Stimulated activated CD8-positive, alpha-beta memory T cell treated with anti-CD3 and anti-CD28 coated beads, Interleukin-7, amount 100 ng/mL, for 48 hours (primary cell): ENCODE measurements at places on chromosomes 7 and 10.

DNA sequence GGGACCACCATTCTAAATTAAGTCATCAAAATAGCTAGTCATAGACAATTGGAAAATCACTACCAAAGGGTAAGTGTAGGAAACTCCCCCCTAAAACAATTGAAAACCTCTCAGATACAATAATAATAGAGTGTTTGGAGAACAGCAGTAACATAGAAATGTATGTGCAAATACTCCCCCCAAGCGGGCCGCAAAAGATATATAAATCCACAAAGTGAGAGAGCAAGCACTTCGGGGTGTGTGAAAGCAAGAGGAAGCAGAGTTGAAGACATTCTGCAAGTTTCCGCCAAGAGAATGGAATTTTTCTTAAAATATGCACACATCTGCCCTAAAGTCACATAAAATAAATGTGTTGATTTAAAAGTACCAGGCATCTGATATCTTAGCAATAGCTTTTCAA is 33.3 kb downstream of the CHCHD3 start:
- no peak for DNase-seq

- DNase-seq = no peak
Measured at GRCh38 chr10:76017026-76017732, 585.8 kb downstream of the LRMDA start.

GRCh38 chr10:45398595-45398994 is 24.6 kb downstream of the ALOX5 start:
- no peak for DNase-seq

DNA sequence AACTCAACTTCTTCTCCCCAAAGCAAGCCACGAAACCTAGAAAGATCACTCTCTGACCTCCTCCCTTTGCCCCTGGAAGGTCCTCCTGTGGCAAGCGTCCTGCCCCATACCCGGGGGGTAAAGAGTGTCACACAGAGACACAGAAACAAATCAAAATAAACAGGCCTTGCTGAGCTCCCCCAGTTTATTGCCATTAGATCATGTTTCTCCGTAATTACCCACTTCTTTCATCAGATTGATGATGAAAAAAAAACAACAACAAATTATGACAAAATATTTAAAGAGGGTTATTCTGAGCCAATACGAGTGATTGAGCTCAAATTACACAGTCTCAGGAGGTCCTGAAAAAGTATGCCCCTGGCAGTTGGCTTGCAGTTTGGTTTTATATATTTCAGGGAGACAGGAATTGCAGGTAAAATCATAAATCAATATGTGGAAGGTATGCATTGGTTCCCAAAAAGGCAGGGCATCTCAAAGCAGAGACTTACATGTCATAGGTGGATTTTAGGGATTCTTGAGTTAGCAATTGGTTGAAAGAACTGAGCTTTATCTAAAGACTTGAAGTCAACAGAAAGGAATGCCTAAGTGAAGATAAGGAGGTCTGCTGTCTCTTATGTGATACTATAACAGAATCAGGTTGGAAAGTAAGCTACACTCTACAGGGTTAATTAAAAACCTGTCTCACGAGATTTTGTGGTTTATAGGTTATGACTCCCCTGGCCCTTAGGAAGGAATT is 86.2 kb downstream of the APBB1IP start:
- DNase-seq = no peak

DNA sequence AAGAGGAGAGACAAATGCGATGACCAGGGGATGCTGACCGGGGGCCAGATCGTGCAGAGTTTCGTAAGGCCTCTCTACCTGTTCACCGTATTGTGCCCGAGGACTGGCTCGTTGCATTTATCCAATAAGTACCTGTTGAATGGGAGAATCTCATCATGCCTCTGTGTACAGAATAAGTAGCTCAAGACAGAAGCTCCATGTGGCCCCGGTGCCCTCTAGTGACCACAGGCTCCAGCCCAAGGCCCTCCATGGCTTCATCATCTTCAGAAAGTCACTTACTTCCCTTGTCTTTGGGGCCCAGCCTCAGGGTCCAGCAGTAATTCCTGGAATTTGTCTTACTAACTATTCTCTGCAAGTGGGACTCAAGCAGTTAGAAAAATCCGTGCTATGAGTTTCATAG is 151.0 kb downstream of the CHN2 start:
- no peak for DNase-seq

DNA sequence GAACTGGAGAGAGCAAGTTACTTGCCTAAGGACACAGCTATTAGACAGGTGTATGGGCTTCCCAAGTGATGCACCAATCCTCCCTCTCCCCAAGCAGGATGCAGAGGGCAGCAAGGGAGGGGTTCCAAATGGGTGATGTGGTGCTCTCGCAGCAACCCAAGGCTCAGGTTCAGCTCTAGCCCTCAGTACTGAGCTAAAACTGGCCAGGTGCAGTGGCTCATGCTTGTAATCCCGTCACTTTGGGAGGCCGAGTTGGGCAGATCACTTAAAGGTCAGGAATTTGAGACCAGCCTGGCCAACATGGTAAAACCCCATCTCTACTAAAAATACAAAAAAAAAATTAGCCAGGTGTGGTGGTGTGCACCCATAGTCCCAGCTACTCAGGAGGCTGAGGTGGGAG is 40.7 kb downstream of the GPRIN2 start:
- no peak for DNase-seq

DNA sequence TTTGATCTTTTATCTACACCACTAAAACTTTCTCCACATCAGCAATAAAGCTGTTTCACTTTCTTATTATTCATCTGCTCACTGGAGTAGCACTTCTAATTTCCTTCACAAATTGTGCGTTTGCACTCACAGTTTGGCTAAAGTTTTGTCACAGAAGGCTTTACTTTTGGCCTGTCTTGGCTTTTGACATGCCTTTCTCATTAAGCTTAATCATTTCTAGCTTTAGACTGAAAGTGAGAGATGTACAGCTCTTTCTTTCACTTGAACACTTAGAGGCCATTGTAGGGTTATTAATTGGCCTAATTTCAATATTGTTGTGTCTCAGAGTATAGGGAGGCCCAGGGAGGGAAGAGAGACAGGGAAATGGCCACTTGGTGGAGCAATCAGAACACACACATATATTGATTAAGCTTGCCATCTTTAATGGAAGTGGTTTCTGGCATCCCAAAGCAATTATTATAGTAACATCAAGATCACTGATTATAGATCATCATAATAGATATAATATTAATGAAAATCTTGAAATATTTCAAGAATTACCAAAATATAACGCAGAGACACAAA is 512.5 kb downstream of the ETV1 start:
- no peak for DNase-seq

GRCh38 chr10:11013836-11014235 is 3.8 kb upstream of the CELF2 start:
- DNase-seq = no peak

DNA sequence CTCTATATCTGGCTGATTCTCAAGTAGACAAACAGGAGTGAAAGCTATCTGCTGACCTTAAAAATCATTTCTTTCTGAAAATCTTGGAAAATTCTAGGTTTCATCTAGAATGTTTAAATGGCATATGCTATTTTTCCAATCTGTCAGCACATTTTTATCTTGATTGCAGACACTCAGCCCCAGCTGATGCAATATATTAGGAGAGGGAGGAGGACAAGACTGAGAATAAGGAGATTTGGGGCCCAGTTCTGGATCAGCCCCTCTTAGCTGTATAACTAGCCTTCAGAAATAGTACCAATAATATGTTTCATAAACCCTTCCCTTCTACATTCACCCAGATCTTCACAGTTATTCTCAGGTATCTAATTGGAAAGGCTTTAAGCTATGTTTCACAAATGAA is 131.2 kb downstream of the HDAC9 start:
- DNase-seq = no peak

GRCh38 chr7:48251766-48252165 is 80.5 kb downstream of the ABCA13 start:
- DNase-seq = no peak

DNA sequence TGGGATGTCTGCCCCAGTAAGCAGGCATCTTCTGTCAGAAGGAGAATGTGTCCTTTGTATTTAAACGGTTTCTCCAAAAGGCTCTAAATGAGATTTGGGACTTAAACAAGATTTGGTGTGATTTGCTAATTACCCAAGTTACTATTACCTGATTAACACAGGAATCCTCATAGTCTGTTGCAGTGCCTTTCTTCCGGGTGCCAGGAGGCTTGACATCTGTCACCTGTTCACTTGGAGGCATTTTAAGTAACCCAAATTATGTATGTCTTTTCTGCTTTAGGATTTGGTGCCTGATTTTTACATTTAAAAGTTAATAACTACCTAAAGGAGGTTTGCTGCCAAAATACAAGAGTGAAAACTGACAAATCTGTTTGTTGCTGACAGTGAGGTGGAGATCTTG is 587.9 kb upstream of the GALNT17 start:
- no peak for DNase-seq

DNA sequence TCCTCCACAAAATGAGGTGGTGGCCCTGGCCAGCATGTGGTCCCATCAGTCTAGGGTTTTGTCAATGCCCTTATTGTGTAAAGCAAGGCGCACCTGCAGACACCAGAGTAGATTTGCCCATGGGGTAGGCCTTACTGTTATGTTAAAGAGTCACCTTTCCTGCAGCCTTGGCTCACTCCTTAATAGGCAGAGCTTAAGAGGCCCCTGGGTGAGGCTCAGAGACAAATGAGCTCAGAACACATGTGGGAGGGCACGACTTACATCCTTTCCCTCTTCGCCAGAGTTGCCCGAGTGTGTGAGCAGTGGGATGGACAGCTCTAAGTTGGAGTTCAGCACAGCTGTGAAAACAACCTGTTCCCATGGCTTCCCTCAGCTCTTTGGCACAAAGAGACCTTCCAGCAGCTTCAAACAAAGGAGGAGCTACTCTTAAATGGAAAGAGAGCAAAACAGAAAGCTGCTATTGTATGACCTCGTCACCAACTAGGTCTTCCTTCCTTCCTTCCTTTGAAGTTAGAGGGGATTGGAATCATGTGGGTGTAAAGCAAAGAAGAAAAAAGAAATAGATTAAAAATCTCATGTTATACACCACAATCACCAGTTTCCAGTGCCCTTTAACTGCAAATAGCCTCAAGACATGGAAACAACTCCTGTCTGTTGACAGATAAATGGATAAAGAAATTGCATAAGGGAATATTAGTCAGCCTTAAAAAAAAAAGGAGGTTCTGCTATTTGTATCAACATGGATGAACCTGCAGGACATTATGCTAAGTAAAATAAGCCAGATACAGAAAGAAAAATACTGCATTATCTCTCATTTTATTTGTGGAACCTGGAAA is 11.9 kb upstream of the XPNPEP1 start:
- no peak for DNase-seq

GRCh38 chr7:38840736-38841460 is 68.1 kb downstream of the VPS41 start:
- DNase-seq = no peak

- no peak for DNase-seq
Measured at GRCh38 chr7:116367171-116367813, 132.2 kb upstream of the CAV2 start.
